Stimulated activated CD4-positive, alpha-beta T cell treated with anti-CD3 and anti-CD28 coated beads, Interleukin-1b, Interleukin-23, amount 100 ng/mL, for 24 hours (primary cell): ENCODE measurements at places on chromosomes 11 and 22.

DNA sequence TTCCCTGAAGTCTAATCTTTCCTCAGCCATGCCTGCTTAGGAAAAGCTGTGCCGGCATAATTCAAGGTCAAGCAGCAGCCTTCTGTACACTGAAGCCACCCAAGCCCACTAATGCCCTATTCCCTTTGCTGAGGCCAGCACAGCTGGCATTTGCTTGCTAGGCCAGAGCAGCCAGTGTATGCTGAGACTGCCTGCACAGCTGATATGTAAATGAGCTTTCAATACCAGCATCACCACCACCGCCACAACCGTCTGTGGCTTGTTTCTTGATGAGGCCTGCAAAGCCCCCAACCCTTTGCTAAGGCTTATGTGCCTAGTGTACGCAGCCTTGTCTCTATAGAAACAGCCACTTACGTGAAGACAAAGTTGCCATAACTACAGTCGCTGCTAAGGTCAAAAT lies 56.3 kb upstream of the TNRC6B start:
- no peak for DNase-seq

DNA sequence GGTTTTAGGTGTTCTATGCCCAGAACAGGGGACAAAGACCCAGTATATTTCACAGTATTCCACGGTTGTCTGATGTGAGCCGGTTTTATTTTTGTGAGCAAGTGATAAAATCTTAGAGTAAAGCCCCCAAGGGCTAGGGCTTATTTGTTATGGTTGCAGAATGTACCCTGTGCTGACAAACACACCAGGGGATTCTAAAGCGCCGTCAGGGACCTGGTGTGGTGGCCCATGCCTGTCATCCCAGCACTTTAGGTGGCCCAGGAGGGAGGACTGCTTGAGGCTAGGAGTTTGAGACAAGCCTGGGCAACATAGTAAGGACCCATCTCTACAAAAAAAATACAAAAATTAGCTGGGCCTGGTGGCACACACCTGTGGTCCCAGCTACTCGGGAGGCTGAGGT lies 22.8 kb downstream of the MRPL21 start:
- no peak for DNase-seq

- DNase-seq = no peak
Measured at GRCh38 chr11:131349368-131350086, 20.9 kb upstream of the NTM start.

DNA sequence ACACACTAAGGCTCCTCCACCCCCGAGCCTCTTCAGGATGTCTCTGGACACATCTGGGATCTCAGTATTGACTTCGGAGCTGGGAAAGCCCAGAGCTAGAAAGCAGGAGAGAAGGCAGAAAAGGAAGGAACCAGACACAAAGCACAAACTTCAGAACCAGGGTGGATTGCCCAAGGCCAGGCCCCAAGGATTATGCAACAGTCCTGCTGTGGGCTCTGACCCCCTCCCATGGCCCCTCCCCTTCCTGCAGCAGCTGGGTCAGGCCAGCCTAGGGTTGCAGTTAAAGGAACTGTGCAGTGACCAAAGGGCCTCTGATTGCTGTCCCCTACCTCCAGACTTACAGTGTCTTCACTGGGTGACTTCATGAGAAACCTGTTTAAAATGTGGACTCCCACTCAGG lies 5.3 kb downstream of the KCNE3 start:
- no peak for DNase-seq

- DNase-seq = no peak
Measured at GRCh38 chr11:92811341-92811740, 158.1 kb upstream of the MTNR1B start.

GRCh38 chr22:48314073-48314472 lies 1513.6 kb downstream of the BRD1 start:
- DNase-seq = no peak

DNA sequence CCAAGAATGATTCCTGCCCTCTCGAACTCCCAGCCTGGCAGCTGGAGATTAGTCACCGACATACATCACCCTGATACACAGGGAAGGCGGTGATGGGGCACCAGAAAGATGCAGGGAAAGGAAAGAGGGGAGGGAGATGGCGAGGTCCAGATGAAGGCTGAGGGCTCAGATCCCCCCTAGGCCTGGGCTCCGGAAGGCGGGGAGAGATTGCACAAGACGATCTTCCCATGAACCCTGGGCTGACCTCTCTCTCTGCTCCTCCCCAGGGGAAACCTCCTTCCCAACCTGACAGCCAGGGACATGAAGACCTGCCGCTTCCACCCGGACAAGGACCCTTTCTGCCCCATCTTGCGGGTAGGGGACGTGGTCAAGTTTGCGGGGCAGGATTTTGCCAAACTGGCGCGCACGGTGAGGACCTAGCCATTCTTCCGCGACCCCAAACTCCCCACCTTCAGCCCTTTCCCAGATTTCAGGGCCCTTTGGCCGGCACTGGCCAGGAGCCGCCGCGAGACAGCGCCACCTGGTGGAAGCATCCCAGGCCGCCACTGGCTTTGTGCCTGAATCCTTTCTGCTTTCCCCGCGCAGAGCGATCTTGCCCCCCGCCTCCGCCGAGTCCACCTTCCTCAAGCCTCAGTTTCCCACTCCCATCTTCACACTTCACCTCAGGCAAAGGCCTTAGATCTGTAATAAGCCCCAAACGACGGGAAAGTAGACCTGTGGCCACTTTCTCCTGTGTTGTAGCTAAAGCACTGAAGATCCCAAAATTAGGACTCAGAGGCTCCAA lies 11.5 kb downstream of the P2RX3 start:
- DNase-seq = peak; percentile 36

GRCh38 chr11:117855186-117855845 lies 21.1 kb downstream of the FXYD6 start:
- no peak for DNase-seq

DNA sequence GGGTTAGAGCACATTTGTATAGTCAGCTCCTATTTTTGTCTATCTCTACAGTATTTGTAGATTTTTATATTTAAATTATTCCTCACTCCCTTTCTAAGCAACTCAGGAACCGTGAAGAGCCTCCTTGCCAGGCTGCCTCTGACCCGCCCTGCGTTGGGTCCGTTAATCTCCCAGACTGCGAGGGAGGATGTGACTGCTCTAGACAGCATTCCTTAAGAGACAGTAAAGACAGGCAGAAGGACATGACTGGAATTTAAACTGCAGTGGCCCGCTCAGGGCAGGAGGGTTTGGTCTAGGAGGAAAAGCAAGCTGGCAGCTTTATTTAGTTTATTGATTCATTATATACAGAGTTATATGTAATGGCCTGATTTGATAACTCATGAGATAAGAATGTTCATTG lies 413.7 kb downstream of the TMEM135 start:
- no peak for DNase-seq

DNA sequence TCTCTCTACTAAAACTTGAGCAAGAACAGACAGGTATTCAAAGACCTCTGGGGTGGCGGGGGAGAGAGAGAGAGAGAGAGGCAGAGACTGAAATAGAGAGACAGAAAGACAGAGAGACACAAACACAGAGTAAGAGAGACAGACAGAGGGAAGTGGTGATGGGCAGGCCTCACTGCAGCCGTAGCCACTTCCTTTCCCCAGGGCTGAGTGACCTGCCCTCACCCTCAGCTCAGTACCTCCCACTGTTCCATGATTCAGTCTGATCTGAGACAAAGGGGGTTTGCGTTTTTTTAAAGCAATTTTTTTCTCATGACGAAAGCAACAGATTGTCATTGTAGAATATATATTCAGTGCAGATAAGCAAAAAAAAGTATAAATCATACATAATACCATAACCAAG lies 607.9 kb upstream of the B3GAT1 start:
- no peak for DNase-seq

GRCh38 chr22:38531251-38531938 lies 25.3 kb upstream of the DDX17 start:
- no peak for DNase-seq

DNA sequence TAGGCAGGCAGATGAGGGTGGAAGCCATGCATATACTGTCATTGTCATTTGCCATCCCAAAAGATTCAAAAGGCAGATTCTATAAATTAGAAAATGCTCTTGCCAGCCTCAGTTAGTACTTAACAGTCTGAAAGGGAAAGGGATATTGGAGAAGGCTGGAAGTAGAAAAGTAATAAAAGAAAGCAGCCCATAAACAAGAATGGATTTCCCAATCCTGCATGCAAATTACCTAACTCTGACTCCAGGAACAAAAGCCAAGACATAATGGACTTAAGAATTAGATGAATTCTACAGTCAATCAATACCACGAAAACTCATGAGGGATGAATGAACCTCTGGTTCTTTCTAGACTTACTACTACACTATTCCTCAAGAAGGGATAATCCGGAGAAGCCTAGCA lies 5.9 kb downstream of the PAK1 start:
- DNase-seq = no peak

DNA sequence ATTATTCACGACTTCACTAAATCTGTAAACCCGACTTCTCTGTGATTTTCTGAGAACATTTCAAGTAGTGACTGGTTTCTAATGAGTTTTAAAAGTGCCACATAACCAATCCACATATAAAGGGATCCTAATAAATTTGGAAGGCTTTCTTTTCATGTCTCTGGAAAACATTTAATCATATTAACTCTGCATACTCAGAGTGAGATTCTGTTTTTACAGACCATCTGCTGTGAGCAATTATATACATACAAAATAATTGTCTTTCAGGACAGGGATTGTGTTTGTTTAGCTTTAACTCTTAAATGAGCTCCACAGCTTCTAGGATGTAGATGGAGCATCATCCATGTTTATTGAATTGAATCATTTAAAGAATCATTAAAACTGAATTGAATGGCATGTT lies 65.1 kb downstream of the PRMT3 start:
- no peak for DNase-seq

DNA sequence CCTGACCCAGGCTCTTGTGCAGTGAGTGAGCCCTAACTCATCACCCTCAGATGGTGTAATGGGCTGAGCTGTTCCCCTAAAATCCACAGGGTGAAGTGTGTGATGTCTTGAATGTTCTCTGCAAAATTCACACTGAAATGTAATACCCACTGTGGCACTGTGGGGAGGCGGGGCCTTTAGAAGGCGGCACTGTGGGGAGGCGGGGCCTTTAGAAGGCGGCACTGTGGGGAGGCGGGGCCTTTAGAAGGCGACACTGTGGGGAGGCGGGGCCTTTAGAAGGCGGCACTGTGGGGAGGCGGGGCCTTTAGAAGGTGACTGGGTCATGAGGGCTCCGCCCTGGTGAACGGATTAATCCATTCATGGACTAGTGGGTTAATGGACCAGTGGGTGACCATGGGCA lies 33.0 kb downstream of the CHID1 start:
- no peak for DNase-seq

DNA sequence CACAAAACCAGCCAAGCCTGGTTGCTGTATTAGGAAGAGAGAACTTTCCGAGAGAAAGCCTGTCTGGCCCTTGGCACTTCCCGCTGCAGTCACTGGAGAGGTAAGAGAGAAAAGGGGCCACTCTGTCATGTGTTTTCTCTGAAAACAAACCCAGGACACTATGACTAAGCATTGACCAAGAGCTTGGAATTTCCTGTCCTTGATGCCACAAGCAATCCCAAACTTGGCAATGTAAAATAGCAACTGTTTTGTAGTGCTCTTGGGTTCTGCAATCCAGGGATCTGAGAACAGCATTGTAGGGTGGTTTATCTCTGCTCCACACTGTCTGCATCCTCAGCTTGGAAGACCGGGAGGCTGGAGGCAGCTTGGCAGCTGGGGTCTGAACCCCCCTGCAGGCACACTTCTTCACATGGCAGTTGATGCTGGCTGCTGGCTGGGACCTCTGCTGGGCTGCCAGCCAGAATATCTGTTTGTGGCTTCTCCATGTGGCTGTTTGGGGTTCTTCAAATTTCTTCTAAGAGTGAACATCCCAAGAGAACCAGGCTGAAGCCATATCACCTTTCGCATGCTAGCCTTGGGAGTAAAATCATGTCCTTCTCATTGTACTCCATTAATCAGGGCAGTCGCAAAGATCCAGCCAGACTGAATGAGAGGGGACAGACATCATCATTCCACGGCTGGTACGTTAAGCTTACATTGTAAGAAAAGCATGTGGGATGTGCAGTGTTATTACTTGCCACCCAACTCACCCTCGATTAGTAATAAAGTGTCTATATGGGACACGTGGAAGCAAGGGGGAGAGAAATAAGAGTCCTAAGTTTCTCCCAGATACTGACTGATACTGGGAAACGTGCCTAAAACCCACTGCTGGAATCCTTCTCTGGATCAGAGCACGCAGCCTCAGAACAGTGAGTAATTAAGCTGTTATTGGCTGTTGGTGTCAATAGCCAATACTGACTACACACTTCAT lies 537.4 kb upstream of the B3GAT1 start:
- no peak for DNase-seq

DNA sequence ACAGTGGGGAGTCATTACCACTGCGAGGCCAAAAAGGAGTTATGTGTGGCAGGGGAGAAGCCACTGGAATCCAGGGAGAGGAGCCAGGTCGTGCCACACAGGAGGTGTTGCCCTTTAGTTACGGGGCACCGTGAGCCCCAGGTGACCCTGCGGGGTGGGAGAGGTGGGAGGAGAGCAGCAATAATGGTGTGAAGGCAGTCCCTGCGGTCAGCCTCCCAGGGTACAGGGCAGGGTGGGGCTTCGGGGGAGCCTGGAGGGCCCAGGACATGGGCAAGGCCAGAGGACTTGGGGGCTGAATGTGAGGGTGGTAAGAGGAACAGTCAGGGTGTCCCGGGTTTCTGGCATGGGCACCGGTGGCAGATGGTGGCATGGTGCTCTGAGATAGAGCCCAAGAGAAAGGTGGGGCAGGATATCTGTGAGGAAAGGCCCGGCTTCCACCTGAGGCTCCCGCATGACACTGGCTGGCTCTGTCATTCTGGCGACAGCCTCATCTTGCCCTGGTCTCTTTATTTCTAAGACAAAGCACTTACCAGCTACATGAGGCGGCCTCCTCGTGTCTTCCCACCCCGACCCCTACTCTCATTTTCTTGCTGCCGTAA lies 82.6 kb upstream of the LMO1 start:
- no peak for DNase-seq

GRCh38 chr22:36236388-36237319 lies 2.7 kb downstream of the APOL2 start:
- DNase-seq = no peak

DNA sequence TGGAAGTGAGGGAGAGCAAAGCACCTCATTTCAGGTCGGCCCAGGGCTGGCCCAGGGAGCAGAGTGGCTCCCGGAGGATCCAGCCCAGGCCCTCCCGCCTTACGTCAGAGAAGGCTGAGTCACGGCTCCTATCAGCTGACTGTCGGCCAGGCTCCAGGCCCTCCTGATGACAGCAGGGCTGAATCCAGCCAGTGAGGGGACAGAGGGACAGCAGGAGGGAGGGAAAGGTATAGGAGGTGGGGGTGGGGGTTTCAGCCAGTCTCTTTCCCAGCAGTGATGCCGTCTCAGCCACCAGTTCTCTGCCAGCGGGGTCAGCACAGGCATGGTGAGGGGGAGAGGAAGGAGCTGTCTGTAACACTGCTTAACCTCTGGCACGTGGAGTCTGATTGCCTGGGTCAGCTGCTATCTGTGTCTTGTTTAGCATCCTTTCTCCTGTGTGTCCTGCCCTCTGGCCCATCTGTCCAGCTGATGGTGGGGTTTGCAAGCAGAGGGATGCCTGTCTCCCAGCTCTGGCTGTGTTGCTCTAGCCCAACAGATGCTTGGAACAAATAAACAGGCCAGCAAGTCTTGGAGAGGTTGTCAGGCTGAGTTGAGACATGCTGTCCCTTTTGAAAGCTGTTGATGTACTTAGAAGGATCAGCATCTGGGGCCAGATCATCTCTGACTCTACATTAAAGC lies 74.0 kb downstream of the ADAMTS15 start:
- no peak for DNase-seq

- DNase-seq = no peak
Measured at GRCh38 chr11:93694557-93694956, 33.1 kb downstream of the CEP295 start.
